Kidney epithelial cell (primary cell): ENCODE measurements at places on chromosomes 5 and 9.
A peak's percentile ranks its signal among the peaks of the same experiment; 100 is the strongest.

- no peak for DNase-seq
Observed at GRCh38 chr5:52727576-52727975, 60.1 kb upstream of the ITGA1 start.

- DNase-seq, result no peak
Observed at GRCh38 chr9:130845901-130846481, 10.9 kb downstream of the ABL1 start.

GRCh38 chr9:37987467-37987981 lies 81.5 kb downstream of the SHB start:
- DNase-seq, result no peak

GRCh38 chr5:84647581-84647980 lies 262.9 kb upstream of the EDIL3 start:
- DNase-seq, result no peak

DNA sequence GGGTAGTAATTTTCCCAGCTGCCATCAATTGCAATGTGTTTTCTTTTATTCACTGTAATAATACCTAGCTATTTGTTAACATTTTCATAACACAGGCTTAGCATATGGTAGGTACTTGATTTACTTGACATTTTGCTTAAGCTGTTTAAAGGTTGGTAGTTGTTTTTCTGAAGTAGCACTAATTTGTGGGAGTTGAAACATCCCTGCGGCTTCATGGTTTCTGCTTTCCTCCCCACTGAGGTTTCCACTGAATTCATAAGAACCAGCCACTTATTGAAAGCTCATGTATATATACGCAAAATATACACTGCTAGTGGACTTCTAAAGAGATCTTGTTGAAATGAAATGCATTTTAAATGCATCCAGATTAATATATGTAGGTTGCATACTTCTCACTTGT lies 559.9 kb downstream of the TLE4 start:
- DNase-seq, result no peak

GRCh38 chr9:134693641-134694367 lies 52.2 kb downstream of the COL5A1 start:
- no peak for DNase-seq

- no peak for DNase-seq
Observed at GRCh38 chr9:129567842-129568559, 52.9 kb downstream of the C9orf50 start.

GRCh38 chr5:67921004-67921601 lies 294.5 kb upstream of the PIK3R1 start:
- DNase-seq, result no peak

DNA sequence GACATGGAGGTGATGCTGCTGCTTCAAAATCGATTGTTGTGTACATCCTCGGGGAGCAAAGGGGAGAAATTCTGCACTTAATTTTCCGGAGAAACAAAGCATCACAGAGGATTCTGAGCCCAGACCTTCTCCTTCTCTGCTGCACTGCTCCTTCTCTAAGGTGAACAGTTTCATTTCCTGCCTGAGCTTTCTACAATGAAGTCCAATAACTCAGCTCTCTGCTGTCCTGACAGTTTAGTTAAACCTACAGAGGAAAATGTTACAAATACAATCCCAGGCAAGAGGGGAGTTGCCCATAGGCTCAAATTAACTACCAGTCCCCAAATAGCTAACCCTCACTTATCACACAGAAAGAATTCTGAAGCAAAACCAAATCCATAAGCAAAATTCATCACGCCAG lies 206.3 kb downstream of the EFNA5 start:
- DNase-seq, result no peak

GRCh38 chr9:87667164-87667738 lies 58.7 kb upstream of the CTSL start:
- DNase-seq, result no peak

DNA sequence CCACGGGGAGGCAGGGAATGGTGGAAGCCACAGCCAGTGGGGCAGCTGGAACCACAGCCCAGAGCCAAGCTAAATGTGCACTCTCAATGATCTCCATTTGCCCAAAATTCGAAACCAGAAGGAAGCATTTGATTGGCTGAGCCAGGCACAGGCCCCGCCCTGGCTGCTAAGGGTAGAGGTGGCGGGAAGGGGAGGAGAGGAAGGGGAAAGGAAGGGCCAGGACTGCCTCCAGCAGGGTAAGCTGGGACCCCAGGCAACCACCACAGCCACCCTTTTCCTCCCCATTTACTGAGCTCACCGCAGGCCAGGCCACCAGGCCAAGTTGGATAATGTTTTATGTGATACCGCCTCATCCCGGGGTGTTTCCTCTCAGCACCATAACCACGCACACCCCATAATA lies 100.3 kb upstream of the RAPGEF1 start:
- DNase-seq, result no peak

DNA sequence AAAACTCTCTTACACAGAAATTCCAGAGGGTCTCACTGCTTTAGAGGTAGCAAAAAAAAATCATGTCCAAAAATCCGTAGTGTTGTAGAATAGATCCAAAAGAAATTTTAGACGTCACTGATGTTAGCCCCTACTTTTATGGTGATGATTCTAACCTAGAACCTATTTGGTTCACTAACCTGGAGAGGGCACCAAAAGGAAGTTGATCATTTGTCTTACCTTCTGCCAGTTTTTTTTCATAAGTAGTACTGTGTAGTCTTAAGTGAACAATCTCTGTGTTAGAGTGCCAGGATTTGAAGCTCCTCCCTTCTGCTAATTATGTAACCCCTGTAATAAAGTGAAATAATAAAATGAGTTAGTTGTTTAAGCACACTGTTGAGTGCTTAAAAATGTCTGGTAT lies 215.2 kb downstream of the SMARCA2 start:
- no peak for DNase-seq

GRCh38 chr9:5608298-5609225 lies 20.3 kb upstream of the RIC1 start:
- no peak for DNase-seq

- peak; percentile 10 for DNase-seq
Observed at GRCh38 chr5:154143211-154143641, 47.3 kb upstream of the GALNT10 start.

DNA sequence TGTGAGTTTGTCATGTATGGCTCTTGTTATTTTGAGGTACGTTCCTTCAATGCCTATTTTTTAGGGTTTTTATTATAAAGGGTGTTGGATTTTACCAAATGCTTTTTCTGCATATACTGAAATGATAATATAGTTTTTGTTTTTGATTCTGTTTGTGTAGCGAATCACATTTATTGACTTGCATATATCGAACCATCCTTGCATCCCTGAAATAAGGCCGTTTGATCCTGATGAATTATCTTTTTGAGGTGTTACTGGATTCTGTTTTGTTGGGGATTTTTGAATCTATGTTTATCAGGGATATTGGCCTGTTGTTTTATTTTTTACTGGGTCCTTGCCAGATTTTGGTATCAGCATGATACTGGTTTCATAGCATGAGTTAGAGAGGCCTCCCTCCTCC lies 25.9 kb downstream of the SELENOP start:
- no peak for DNase-seq

DNA sequence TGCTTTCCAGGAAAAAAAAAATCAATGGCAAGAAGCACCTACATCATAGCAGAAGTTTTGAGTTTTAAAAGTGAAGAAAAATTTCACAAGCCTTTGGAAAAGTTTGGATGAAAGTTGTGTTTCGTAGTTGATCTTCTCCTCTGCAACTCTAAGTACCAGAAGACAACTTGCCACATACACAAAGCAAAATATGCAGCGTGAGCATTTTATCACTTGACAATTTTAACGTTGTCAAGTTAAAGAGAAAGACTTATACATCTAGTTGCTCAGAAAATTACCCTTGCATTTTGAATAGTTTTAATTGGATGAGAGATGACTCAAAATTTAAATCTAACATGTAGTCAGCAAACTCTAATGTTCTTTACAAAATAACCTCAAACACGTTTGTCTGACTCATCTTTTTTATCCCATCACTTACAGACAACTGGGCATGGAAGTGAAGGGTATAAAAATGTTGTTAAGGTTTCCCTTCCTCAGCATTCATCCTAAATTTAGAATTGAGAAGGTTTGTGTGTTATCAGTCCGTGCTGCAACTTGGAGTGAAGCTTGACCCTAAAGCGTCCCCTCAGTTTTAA lies 213.4 kb downstream of the MARCHF11 start:
- no peak for DNase-seq

GRCh38 chr9:84121991-84122523 lies 141.5 kb downstream of the RMI1 start:
- no peak for DNase-seq

DNA sequence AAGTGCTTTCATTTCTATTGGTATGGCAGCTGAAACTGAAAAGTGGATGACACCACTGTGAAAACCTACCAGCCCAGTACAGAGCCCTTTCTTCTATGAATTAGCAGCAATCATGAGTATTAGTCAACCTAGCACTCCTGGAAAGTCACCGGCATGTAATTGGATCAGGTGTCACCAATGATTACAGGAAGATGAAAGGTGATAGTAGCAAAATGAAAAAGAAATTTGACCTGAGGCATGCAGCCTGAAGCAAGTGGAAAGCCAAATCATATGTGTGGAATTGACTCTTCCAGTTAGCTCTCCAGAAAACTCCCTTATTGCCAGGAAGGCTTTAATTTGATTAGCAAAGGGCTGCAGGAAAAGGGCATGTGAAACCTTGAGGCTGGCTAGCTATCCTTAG lies 81.2 kb upstream of the NAA35 start:
- DNase-seq, result no peak

DNA sequence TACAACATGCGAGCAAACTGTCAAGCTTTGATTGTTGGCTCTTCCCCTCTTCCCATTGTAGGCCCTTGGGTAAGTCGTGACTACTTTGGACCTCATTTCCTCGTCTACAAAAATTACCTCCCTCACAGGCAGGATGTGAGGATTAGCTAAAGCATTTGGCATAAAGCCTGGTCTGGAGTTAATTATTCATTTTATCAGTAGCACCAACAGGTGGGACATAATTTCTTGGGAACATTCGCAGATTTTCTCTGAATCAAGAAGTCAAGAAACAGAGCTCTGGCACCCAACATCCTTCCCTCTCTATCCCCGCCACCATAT lies 39.9 kb upstream of the SEMA6A start:
- DNase-seq, result peak; percentile 50

DNA sequence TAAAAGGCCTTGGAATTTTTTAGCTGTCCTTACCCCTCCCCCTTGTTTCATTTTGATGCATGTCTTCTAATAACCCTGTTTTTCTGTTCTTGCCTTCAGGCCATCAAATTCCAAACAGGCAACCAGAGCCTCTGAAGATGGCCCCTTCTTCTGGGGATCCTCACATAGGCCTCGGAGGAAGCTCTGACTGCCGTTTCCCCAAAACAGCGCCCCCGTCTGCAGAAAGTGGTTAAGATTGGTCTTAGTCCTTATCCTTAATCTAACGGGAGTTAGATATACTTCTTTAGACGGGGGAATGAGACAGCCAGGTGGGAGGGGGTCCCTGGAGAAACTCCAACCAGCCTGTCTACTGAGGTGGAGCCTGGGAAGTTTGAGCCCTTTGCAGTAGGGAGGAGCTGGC lies 226.3 kb upstream of the ZNF608 start:
- DNase-seq, result no peak

GRCh38 chr9:114266969-114267368 lies 55.9 kb upstream of the ORM1 start:
- no peak for DNase-seq

DNA sequence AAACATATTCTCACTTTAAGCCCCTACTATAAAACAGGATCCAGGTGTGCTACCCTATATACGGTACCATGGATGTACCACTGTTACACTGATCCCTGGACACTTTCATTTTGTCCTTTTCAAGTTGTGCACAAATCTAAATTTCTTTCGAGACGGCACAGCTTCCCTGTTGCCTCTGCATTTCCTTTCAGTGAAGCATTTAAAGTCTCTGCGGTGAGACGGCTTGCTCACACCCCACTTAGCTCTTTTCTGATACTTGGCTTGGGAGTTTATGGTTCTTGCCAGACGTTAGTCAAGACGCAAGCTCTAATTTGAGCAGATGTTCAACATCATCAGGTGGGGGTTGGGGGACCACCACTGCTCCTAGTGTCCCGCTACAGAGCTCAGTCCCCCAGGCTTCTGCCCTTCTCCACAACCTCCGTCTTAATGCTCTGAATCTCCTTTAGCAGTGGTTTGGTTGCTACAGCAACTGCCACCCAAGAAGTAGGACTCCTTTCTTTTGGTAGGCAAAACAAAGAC lies 15.8 kb downstream of the F2RL2 start:
- no peak for DNase-seq

DNA sequence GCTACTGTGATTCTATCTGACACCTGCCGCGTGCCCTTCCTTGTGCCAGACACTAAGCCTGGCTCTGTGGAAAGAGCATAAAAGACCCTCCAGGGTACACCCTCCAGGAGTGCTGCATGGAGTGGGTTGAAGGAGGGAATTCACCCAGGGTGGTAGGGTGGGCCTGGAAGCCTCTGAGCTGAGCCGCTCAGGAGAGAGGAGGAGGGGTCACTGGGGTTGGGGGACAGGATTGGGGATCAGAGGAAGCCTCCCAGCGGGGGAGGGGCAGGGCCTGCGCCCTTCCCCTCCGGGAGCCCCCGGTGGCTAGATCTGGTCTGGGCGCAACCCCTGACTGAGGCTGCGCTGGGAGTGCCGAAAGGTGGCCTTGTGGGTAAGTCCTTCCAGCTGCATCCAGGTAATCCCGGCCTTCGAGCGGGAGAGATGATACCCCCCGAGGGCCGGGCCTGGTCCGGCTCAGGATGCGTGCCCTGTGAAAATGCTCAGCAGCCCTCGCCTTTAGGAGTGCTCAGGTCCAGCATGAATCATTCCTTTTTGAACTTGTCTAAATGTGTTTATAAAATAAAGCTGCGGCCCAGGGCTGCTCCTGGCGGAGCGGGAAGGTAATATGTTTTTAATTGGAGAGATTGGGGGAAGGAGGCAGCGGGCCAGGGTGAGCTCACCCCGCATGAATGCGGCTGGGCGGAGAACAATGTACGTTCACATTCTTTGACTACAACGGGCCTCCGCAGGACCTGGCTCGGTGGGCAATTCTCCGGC lies 118.1 kb upstream of the SMIM23 start:
- DNase-seq, result peak; percentile 19

GRCh38 chr9:134678666-134679443 lies 37.3 kb downstream of the COL5A1 start:
- no peak for DNase-seq

- peak; percentile 69 for DNase-seq
Observed at GRCh38 chr5:91296674-91297143, 86.4 kb downstream of the ARRDC3 start.

- no peak for DNase-seq
Observed at GRCh38 chr9:107872457-107873192, 383.1 kb upstream of the KLF4 start.
